ENCODE measurements at places on chromosomes 7 and 10.

DNA sequence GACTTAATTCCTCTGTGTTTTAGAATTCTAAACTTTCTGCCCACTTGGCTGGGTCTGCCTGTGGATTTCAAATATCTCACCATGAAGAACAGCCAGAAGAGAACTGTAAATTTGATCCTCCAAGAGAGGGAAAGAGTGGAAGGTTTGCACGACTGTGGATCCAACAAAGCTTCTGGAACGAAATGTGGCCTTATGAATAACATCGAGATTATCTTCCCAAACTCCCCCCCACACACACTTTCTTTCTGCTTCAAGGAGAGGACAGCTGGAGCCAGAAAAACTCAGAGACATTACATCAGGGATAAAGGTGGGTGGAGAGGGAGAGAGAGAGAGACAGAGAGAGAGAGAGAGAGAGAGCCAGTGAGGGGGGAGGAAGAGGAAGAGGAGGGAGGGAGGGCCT lies 570.1 kb upstream of the MGMT start:
- no peak for DNase-seq

GRCh38 chr7:148185041-148185440 lies 405.5 kb upstream of the C7orf33 start:
- no peak for DNase-seq

DNA sequence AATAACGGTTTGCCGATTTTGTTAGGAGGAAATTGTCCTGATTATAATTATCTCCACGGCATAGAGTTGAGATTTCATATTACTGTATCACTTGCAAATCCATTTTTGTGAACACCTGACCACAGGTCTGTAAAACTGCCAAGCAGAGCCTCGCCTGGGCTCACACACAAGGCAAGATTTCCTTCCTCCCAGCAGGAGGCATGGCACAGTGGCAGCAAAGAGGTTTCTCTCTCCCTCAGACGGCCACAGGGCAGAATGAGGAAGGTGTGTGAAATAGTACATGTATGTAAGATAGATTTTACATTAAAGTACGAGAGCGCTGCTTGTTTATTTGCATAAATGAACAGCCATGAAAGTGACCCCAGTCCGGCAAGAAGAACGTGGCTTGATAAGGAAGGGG lies 130.1 kb downstream of the CELF2 start:
- no peak for DNase-seq

- peak; percentile 12 for DNase-seq
Observed at GRCh38 chr10:50622706-50623662, 772 bp downstream of the SGMS1 start.

DNA sequence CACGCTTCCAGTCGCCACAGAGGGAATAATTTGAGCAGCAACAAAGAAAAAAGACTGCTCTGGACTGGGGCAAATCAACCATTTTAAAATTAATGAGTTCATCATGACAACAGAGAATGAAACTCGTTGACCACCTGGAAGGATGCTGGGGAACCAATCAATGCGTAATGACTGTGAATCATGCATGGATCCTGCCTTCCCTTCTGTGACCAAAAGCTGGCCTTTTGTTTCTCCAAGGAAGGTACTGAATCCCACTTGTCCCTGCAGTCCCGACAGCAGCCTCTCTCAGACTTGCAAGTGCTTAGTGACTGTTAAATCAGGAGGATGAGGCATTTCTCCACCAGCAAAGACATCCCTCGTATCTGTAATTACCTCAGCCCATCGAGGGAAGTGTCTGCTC lies 68.0 kb upstream of the TNS3 start:
- no peak for DNase-seq

DNA sequence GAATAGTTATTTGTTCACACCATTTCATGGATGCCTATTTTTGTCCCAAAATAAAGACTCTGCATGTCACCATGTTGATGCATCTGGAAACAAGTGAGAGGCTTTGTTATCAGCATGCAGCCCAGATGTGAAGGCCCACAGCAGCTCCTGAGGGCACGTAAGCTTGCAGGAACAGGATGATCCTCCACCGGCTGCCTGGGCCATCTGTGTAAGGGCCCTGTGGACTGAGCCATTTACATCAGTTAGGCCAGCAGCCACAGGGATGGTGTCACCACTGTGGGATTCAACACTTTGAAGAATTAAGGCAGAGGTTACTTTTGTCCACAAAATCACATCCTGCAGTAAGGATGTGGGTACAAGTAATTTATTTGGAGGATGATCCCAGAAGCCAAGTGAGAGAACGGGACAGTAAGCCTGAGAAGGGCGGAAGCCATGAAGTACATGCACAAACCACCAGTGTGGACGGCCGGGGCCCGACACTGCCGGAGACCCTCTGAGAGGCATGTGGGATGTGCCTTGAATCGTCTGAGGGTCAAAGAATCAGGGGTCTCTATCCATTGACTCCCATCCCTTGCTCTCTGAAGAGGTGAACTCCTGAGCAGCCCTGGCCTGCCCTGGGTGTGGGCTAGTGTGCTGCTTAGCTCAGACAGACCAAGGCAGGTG lies 609.7 kb downstream of the DNAJB6 start:
- DNase-seq = no peak

DNA sequence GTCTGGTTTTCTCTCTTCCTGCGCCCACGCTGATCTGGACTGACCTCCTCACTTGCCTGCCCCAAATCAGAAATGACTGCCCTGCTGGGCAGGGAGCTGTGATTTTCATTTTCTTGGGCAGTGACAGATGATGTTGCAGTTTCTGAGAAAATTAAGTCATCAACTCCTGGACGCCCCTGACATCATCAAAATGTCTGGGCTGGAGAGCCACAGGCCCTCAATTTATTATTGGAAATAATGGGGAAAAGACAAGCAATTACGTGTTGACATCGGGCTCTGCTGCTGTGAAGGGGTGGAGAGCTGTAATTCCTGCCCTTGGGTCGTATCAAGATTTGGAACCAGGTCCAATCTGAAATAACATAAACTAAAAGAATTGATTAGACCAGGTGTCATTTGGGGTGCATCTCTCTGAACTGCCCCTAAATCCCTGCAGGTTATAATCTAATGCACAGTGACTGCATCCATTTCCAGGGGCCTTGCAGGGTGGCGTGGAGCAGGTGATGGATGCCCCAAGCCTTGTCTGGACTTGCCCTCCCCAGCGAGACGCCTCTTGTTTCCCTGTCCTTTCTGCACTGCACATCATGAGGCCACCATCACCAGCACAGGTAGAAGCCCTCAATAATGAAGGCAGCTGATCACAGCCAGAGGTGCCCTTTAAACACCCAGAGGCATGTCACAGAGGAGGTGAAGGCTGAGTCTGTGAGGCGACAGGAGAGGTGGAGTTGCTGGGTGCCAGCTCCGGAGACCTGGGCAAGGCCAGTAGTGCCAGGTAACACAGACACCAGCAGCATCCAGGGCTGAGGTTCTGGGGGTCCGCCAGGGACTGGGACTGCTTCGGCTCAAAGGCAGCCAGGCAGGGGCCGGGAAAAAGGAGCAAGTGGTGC lies 98.7 kb downstream of the HTR5A start:
- DNase-seq = no peak

DNA sequence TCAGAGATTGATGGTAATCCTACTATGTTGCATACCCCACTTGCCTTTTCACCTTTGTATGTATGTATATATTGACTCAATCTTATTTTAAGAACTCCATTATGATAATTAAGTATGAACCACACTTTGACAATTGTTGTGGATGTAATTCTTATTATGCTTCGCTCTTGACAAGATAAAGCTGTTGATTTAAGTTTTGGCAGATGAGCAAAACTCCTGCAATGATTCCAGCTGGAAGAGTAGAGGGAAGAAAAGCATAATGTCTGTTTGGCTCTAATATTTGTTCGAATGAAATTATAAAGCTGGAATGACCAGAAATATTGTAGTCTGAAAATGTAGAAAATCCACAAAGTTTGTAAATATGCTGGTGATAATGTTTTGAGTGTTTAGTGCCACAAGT lies 83.8 kb upstream of the AKR1E2 start:
- no peak for DNase-seq

GRCh38 chr7:18125476-18125875 lies 97.8 kb upstream of the PRPS1L1 start:
- no peak for DNase-seq

DNA sequence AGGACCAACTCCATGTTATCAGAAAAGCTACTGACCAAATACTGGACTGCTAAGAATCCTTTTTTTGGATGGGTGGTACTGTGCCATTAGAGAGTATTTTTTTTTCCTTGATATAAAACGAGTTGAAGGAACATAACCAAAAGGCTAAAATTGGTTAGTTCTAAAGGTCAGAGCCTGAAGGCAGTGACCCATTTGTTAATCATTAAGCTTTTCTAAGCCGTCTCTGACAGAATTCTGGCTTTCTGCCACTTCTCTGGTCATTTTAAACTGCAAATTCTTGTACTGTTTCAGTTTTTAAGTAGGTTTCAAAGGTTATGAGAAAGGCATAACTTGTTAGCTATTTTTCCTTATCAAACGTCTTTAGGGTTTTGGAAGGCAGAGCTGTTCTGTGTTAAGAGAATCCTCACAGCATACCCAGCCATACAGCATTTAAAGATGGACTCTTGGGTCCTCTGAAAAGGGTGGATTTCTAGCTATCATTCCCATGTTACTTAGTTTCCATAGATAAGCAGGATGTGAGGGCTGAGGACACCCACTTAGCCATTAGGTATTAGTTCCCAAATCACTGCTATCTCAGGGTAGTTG lies 196.8 kb downstream of the RNLS start:
- DNase-seq = no peak

DNA sequence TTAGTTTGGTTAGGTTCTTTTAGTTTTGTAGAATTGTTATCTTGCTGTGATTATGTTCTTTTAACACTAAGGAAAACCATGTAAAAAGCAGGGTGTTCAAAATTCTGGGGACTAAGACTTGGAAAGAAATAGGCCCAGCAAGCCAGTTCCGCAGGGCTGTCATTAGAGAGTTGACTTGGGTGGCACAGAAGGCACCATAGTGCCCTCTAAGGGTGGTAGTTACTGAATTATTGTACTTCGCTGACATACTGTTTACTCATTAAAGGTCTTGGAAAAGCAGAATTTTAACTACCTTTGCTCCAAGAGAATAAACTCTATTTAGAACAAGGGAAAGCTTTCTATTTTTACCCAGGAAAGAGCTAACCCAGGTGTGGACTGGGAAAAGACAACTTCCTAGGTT lies 86.5 kb downstream of the OTUD1 start:
- no peak for DNase-seq

DNA sequence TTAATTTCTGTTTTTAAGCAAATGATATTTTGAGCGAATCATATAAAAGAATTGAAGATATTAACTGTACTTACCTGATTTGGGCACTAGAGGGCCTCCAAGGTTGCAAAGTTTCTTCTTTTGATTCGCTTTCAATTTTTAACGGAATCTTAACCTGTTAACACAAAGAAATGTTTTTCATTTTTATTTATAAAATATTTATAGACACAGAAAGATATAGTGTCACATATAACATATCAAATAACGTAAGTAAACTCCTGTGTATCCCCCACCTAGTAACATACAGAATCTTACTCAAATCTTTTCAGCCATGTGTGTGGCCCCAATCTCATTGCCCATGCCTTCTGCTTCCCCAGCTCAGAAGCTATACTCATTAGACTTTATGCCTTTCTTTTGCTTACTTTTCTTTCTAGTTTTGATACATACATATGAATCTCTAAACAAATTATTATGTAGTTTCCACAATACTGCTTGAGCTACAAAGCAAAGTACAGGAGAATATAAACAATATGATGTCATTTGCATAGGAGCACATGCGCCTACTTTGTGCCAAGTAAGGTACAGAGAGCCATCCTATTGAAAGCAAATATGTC lies 49.5 kb upstream of the ZPBP start:
- no peak for DNase-seq

GRCh38 chr7:28748346-28748745 lies 209.8 kb downstream of the TRIL start:
- DNase-seq = no peak

DNA sequence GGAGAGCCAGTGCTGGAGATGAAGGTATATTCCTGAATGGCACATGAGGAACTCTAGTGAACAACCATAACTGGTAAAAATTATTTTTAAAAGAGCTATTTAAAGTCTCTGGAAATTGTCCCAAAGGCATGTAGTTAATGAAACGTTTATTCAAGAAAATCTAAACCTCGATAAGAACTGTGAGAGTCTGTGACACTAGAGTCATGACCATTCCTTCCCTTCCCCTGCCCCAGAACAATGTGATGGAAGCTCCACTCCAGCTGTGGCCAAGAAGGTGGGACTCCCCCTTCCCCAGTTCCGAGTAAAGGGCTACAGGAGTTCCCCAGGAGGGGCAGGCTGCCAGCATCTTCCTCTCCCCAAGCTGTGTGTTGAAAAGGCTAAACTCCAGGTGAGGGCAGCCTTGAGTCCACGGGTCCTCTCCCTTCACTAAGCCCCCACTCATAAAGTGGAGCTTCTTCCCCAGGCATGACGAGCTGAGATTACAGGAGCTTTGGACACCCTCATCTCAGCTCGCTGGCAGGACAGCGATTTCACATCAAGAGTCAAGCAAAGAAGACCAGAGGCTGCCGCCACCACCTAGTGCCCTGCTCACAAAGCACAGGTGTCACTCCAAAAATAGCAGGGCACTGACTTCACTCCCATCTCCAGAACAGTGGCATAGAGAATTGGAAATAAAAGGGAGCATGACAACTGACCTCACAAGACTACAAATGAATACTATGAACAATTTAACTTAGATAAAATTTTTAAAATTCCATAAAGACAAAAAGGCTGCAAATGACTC lies 68.5 kb downstream of the NHLRC2 start:
- no peak for DNase-seq

- DNase-seq = no peak
Observed at GRCh38 chr7:140898786-140899536, 25.8 kb downstream of the BRAF start.
